Activated CD4-positive, alpha-beta T cell treated with anti-CD3 and anti-CD28 coated beads, Interleukin-2, amount 50 U/mL, for 16 hours (primary cell): ENCODE measurements at places on chromosomes 1 and 21.

- no peak for DNase-seq
Observed at GRCh38 chr1:160657250-160657781, 10.5 kb upstream of the SLAMF1 start.

DNA sequence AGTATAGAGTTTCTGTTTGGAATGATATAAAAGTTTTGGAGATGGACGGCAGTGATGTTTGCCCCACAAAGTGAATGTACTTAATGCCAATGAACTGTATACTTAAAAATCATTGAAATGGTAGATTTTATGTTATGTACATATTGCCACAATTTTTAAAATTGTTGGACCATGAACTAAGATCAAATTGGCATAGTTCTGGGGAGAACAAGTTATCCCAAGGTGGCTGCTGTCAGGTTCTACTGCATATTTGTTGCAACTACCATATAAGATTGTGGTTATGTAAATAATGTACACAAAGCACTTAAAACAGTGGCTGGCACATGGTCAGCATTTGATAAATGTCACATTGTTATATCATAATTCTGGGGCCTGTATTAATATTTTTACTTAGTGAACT, 466.4 kb downstream of the SIPA1L2 start:
- DNase-seq: no peak

GRCh38 chr1:156489166-156489934, 11.2 kb downstream of the MEF2D start:
- DNase-seq: peak; percentile 74

DNA sequence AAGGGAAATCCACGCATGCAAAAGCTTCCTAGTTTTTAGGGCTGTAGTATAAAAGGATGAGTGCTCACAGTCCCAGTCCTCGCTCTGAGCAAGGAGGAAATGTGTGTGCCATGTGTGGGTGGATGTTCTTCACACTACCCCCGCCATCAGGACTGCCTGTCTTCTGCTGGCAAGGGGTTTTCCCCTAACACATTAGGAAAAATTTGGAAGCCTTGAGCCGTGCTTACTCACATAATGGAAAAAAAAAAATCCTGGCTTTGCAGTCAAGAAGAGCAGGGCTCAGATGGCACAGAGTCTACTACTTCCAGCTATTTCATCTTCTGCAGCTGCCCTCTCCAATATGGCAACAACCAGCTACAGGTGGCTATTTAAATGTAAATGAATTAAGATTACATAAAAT, 363.1 kb downstream of the PLPP3 start:
- DNase-seq: no peak

- DNase-seq: no peak
Observed at GRCh38 chr1:54518489-54518888, 29.5 kb upstream of the ACOT11 start.

DNA sequence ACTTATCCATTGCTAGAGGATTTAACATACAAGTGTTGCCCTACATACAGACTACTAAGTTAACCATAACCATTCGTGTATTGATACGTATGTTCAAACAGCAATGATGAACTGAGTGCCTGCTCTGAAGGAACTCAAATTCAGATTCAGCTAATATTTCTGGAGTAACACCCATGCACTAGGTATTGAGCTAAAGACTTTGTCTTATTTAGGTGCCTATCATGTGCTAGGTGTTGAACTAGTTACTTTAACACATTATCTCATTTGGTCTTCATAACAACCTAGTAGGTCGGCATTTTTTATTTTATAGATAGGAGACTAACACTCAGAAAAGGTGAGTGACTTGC, 160.0 kb downstream of the LTN1 start:
- DNase-seq: no peak

DNA sequence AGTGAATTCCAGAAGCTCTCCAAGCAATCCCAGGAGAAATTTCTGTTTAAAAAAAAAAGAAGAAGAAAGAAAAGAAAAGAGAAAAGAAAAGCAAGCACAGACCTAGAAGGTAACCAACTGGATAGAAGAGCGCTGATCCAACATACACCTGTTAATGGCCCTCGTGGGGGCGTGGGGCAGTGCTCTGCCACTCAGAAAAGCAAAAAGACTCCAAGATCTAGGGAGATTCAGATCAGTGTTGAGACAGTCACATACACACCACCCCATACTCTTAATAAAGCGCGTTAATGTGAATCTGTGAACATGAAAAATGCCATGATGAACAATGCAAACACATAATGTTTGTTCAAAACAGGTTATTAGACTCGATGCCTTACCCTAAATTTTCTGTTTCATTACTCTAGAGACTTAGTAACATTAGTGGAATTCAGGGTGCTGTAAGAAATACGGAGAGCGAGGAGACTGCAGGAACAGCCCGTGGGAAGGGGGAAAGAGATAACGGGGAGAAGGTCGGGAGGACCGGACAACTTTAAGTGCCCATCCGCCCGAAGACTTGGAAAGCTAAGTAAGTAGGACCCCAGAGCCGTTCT, 406 bp downstream of the NME7 start:
- DNase-seq: peak; percentile 6

DNA sequence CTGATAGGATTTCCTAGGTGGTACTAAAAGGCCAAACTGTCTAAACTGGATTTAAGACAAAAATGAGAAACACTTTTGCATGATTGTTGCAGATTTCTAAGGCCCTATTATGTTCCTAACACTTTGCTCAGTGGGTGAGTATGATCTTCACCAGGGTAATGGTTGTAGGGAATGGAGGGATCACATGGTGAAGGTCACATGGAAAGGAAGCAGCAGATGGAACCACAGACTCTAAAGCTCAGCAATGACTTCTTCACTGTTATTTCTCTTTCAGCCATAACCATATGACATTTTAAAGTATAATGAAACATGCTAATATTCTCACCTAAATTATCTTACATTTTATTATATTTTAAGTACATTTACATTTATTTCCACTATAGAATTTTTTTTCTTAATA, 51.5 kb downstream of the CHRM3 start:
- DNase-seq: no peak

DNA sequence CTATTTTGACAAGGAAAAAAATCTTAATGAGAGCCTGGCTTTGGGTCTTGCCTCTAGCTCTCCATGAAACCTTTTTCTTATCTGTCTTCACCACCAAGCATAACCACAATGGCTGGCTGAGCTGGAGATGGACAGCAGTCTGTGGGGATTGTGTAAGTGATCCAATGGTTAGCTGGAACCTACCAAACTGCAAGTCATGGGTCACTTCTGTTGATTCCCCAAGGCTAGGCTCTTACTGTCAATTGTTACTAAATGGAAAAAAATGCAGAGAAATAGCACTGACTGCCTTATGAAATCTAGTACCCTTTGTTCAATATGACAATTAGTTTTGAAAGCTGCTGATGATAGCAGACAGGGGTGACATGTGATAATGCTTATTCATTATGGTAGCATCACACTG, 359.0 kb downstream of the ST6GALNAC3 start:
- no peak for DNase-seq

GRCh38 chr1:23286401-23286800, 57.7 kb downstream of the HNRNPR start:
- no peak for DNase-seq

- no peak for DNase-seq
Observed at GRCh38 chr1:11868331-11868980, 9.7 kb upstream of the NPPB start.

- DNase-seq: no peak
Observed at GRCh38 chr1:117622726-117623125, 16.9 kb downstream of the TENT5C start.

DNA sequence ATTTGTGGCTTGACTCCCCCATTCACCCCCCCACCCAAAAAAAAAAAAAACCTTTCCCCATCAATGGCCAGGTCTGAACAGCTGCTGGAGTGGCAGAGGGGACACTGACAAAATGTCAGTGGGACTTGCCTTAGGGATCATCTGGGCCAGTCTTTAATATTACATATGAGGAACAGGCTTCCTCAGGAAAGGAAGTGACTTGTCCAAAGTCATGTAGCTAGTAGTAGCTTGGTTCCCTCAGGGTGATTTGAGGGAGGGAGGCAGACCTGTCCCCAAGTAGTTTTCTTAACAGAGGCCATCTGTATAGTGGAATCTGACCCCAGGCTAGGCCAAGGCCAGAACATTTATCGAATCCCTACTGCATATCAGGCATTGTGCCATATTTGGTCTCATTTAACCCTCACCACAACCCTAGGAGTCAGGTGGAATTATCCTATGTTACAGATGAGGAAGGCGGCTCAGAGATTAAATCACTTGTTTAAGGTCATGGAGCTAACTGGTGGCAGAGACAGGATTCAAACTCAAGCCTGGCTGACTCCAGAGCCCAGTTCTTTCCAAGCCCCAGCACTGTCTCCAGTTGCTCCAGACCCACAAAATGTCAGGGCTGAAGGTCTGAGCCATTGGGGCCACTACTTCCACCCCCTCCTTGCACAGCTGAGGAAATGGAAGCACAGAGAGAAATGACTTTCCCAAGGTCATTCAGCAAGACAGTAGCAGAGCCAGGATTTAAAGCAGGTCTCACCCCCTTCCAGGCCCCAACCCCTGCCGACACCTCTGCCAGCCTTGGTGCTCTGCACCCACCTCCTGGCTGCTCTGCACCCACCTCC, 10.4 kb downstream of the ZBTB7B start:
- DNase-seq: no peak

DNA sequence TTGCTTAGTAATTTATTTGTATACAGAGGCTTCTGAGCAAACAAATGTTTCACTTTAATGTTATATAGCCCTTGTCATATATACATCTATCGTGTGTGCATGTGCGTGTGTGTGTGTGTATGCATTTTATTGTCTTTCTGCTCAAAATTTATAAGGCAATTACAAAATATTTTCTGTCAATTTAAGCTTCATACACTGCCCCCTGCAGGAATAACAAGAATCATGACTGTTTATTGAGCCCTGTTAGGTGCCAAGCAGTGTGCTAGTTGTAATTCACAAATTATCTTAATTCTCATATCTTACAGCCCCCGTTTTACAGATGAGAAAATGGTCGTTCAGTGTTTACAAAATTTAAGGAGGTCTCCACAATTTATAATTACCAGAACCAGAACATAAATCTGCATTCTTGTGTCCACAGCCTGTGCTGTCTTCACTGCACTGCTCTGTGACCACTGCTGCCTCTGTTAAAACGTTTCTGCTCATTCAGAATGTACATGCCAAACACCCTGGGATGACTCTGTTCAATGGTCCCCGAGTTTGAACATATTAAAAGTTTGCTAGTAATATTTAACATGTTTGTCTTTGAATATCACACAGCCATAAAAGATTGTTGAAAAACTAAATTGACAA, 181.3 kb downstream of the ATP6V1G3 start:
- peak; percentile 30 for DNase-seq

DNA sequence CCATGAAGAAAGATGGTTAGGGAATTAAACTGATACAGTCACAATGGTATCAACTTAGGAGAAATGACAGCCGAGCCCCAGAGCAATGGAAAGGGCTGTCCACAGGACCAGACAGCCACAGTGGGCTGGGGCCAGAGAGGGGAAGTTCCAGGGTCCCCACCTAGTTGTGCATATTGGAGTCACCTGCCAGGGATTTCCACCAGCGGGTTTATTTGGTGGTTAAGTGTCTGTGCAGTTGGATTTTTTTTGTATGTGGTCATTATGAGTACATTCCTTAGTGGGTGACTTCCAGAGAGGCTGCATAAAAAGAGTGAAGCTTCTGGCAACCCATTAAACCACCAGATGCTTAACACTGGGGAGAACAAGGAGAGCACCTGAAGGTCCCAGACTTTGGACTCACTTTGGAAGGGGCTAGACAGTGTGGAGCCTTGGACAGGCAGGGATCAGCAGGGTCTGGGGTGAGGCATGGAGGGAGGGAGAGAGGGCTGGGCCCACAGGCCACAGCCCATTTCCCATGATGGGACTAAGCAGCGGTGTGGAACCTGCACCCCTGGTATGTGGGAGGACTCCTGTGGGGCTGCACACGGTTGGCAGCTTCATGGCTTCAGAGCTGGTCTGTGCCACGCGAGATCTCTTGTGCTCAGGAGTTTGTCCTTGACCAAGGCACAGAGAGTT, 7.8 kb upstream of the PTTG1IP start:
- no peak for DNase-seq

DNA sequence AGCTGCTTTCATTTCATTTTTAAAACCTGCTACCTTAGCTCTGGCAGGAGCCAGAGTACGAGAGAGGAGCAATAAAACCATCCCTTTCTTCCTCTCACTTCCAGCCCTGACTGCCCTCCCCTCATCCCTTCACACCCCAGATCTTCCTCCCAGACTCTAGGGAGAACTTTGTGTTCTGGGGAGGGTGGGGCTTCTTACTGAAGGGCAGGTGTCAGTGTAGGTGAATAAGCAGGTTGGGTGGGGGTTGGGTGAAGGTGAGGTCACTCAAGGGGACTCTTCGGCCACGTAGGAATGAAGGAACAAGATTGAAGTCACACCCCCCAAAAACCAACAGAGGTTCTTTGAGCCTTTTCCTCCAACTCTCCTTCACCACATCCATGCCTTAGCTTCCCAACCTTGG, 88.9 kb downstream of the CD58 start:
- DNase-seq: no peak

DNA sequence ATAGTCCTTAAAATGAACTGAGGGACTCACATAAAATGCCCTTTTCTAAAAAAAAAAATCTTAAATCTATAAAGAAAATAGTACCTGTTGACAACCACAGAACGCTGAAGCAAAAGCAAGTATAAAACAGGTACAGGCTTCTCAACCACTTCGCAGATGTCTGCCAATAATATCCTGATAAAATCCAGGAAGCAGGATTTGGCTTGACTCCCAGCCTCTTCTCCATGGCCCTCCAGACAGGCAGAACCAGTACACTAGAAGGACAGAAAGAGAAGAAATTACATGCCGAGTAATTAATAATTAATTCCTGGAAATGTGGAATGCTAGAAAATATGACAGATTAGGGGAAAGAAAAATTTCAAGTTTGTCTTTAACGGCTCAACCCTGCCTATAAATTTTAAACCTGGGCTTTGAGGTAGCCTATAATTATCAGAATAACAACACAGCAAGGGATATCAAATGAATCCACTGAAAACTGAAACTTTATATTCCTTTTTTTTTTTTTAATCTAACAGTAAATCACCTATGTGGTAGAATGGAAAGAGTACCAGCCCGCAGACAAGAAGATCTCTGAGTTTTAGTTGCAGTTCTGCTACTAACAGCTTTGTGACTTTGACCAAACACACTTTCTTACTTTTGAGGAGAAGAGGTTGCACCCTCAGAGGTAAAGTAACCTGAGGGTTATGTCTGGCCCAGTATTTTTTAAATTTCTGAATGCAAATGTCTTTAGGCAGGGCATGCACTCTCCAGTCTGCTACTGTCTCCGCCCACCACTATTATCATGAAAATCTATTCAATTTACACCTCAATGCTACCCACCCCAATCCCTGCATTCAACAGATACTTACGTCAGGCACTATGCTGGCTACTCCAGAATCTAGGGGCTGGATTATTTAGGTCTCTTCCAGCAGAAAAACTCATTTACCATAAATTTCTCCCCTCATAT, 2.7 kb downstream of the KIAA0319L start:
- DNase-seq: no peak

- no peak for DNase-seq
Observed at GRCh38 chr1:201543871-201544642, 5.1 kb downstream of the NAV1 start.

- DNase-seq: peak; percentile 66
Observed at GRCh38 chr1:24501371-24502064, 1.1 kb upstream of the RCAN3 start.
